ENCODE measurements at places on chromosomes 1 and 21.

DNA sequence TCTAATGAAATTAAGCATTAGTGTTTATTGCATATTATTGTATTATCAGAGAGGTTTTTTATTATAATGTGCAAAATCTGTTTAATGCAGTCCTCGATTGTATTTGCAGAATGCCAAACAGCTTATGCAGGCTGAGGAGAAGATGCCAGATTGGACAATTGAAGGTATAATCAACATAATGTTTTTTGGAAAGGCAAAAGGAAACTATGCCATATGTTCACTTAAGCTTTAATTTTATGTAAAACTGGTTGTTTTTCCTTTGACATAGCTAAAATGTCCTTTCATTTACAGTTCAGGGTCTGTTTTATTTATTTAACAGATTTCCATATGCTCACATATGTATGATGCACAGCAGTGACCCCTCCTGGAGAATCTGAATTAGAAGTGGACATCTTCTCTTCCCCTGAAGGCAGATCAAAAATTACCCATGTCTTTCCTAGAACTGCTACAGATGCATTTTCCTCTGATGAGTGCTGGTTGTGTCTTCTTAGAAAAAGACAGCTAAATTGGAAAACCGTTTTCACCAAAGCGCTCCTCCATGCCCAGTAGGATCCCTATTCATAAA is 143.5 kb upstream of the USH2A start:
- DNase-seq = no peak

DNA sequence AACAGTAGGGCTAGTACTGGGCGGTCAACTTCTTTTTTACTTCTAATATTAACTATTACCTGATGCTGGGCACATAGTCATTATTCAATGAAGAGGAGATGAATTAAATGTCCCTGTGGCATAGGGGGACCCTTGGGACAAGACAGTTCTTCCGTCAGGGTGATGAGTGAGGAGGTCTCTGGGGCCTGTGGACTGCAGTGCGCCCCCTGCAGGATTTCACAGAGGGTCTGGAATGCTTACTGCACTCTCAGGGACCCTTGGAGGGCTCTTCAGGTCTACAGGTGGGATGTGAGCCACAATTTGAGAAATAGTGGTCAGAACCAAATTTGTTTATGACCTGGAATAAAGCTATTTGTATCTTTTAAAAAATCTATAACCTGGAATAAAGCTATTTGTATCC is 149.4 kb downstream of the FAM78B start:
- DNase-seq = no peak

DNA sequence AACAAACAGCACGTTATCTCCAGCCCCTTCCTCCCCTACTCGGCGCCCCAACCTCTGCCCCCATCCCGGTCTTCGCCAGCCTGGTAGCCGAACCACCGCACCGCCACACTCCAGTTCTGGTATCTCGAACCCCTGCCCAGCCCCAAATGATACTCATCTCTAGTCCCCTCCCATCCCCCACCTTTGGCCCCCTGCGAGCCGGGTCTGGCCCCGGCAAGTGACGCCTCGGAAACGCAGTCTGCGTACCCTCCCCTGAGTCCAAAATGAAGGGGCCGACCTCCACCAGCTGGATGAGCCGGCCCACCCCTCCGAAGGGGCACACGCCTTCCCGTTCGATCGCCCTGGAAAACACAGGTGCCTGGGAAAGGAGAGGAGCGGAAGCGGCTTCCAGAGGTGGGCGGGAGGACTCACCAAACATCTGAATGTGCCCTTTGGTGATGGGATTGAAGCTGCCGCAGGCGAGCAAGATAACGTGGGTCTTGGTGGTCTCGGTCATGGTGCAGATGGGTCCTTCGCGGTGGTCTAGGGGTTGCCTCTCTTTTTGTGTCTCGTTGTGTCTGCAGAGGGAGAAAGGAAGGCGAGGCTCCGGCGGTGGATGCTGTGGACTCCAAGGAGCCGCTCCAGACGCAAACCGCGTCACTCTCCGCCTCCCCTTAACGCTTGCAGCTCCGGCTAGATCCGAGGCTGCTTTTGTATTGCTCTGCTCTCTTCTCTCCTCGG is at the start of gene NMNAT2:
Gene NMNAT2 (minus strand): TSS at position 609 of the 720 bp plus-strand sequence. CDS start 113 bp downstream, at position 496.
- DNase-seq = no peak

GRCh38 chr1:213680677-213681325 is 307.0 kb upstream of the PROX1 start:
- DNase-seq = no peak

DNA sequence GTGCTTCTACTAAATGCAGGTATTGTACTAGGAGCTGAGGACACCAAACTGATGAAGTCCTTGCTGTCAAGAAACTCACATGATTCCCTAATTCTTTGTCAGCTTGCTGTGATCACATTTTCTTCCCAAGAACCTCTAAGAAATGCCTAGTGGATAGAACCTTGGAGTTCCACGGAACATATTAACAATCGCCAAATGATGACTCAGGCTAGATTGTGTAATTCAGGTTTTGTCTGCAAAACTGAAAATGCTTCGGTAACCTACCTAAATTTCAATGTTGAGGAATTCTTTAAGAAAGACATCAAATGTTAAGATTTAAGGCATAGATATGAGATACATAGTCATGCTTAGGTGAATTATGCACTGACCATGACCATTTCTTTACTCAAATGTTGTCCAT is 1.7 kb upstream of the GADD45A start:
- no peak for DNase-seq

- no peak for DNase-seq
Measured at GRCh38 chr1:91273875-91274274, 130.8 kb downstream of the HFM1 start.

- DNase-seq = no peak
Measured at GRCh38 chr21:41367301-41367944, 5.6 kb downstream of the MX2 start.

DNA sequence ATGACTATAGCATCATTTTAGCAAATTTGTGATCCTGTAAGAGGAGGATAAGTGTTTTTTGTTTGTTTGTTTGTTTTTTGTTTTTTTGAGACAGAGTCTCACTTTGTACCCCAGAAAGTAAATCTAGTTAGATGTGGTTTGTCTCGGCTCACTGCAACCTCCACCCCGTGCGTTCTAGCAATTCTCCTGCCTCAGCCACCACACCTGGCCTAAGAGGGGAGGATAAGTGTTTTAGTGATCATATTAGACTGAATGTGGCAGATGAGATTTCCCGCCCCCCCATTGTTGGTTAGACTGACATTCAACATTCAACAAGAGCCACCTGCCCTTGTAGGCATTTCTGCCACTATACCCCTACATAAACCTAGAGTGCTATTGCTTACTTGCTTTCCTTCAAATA is 98.5 kb downstream of the OSBPL9 start:
- DNase-seq = no peak

GRCh38 chr21:37153196-37153934 is 80.3 kb downstream of the TTC3 start:
- peak; percentile 46 for DNase-seq

- no peak for DNase-seq
Measured at GRCh38 chr1:213491468-213491867, 440.4 kb downstream of the RPS6KC1 start.

DNA sequence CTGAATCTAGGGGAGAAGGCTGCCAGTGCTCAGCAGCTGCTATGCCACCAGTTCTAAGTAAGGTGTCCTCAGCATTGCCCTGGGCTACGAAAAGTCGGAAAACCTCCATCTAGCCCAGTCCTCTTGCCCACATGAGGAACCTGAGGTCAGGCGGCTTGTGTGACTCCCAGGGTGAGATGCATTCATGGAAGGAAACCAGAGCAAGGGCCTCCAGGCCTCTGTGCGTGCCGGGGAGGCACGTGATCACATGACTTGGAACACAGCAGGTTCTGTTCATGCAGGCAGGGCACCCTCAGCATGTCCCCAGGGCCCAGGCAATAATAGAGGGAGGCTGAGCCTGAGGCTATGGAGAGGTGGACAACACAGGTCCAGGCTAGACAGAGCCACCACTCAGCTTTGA is 312.5 kb upstream of the DUSP10 start:
- DNase-seq = no peak

- DNase-seq = no peak
Measured at GRCh38 chr1:39576016-39576657, 453 bp downstream of the PABPC4 start.

DNA sequence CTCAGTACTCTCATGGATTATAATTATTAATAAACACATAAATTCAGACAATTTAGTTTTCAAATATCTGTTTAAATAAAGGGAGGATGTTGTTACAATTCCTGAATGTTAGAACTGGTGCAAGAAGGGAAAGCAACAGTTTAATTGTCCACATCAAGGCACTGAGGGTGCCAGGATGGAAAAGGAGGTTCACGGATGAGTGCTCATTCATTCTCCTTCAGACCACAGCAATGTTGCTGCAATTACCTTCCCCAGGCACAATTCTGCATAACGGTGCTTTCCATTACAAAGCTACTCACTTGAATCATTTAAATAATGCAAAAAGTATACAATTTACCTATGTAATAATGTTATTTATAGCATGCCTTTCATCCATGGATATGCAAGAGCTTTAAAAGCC is 52.3 kb upstream of the COG2 start:
- DNase-seq = no peak

- no peak for DNase-seq
Measured at GRCh38 chr1:205763980-205764379, 11.3 kb downstream of the RAB29 start.

DNA sequence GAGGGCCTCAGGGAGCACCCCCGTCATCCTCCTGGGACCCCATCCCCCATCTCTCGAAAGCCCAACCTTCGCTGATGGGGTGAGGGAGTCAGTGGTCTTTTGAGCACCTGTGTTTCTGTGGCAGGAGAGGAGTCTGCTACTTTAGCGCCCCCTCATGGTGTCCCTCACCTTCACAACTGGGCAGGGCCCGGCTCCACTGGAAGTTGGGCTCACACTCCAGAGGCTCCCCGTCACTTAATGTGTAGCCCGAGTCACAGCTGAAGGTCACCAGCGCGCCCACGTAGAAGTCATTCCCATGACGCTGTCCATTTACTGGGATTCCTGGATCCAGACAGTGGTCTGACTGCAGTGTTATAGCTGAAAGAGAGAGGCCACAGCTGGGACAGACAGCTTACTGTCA is 139.5 kb upstream of the HMGB4 start:
- no peak for DNase-seq

- no peak for DNase-seq
Measured at GRCh38 chr1:79777481-79778219, 771.1 kb upstream of the ADGRL4 start.

DNA sequence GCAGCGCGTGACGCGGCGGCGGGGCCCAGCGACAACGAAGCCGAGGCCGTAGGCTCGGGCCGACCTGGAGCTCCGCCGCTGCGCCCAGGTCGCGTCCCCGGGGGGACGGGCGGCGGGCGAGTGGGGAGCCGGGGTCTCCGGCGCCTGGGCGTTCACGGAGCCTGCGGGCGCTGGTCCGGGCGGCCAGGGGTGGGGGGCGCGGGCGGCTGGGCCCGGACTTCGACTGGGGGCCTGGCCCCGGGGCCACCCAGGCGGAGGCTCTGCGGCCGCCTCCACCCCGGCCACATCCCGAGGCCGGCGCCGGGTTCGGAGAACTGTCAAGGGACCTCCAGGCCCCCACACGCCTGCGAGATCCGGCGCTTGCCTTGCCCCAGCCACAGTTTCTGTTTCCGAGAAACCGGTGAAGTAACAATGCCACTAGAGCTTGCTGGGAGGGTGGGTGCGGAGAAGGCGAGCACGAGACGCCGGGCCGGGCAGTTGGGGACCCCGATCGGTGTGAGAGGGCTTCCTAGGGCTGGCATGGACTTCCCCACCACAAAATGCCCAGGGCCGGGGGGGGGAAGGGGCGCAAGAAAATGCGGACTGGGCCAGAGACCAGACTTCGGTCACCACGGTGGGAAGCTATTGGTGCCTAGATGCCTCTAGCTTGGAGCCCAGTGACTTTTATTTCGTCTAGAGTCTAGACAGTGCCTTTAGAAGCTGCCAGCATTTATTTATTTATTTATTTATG is 501 bp downstream of the FBXO6 start:
- no peak for DNase-seq

- no peak for DNase-seq
Measured at GRCh38 chr1:109929588-109930251, 19.1 kb downstream of the CSF1 start.

- no peak for DNase-seq
Measured at GRCh38 chr1:53390736-53391135, 62.9 kb upstream of the LRP8 start.

DNA sequence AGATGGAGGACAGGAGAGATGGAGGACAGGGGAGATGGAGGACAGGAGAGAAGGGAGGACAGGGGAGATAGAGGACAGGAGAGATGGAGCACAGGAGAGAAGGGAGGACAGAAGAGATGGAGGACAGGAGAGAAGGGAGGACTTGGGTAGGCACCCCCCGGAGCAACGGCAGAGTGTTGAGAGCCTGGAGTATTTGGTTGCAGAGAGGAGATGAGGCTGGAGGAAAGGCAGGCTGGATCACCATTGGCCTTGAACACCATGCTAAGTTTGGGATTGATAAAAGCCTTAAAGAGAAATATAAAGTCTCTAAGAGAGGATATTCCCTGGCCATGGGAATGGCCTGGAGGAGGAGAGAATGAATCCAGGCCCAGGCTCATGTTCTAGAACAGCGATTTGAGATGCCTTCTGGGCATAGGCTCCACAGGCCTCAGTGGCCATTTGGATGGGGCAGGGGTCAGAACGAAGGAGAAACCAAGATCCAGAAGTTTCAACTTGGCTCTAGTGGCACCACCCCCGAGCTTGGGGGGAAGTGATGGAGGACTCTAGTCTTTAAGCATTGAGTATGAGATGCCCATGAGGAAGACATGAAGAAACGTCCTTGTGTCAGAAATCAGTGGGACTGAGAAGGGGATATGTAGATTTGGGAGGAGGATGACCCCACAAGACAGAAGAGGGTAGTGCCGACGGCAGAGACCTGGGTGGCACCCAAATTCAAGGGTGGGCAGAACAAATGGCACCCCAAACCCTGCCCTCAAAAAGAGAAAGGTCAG is 47.9 kb upstream of the EDN2 start:
- DNase-seq = no peak

- no peak for DNase-seq
Measured at GRCh38 chr1:94011709-94012595, 102.7 kb upstream of the GCLM start.

DNA sequence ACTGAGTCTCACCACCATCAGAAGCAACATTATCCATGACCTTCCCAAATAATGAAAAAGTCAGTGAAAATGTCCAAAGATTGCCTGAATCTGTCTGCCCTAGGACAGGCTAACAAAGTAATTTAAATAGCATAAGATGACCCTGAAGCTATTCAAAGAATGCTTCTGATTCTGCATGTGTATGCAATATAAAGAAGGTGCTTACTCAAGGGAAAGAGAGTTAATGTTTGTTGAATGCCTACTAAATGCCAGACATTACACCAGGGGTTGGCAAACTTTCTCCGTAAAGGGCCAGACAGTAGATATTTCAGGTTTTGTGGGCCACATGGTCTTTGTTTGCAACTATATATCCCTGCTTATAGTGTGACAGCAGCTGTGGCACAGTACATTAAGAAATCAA is 221.9 kb upstream of the DMRTA2 start:
- DNase-seq = no peak

DNA sequence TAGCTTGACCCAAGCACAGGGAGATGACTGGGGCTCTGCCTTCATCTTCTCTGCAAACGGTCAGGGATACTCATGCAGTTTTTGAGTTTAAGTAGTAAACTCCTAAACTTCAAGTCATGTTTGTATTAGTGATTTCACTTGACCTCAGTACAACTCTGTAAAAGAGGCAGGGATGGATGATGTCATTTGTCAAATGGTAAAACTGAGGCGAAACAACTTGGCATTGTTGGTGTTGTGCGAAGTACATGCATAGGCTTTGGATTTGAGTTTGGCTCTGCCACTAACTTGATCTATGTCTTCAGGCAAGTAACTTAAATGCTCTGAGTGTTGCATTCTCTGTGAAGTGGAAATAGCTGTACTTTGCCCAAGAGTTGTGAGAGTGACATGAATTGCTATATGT is 42.7 kb downstream of the WNT4 start:
- no peak for DNase-seq

- DNase-seq = no peak
Measured at GRCh38 chr1:212478467-212479025, 45.8 kb downstream of the NENF start.

Data from retinal pigment epithelial cell (primary cell).